Right kidney (tissue), 9 donors: ENCODE measurements at places on chromosomes 5 and 9.

- no peak for DNase-seq
These were observed 14.7 kb downstream of the LRRC70 start for GRCh38 chr5:62593331-62593730.

GRCh38 chr5:128274441-128274840 is 190.9 kb downstream of the SLC12A2 start:
- DNase-seq = no peak

DNA sequence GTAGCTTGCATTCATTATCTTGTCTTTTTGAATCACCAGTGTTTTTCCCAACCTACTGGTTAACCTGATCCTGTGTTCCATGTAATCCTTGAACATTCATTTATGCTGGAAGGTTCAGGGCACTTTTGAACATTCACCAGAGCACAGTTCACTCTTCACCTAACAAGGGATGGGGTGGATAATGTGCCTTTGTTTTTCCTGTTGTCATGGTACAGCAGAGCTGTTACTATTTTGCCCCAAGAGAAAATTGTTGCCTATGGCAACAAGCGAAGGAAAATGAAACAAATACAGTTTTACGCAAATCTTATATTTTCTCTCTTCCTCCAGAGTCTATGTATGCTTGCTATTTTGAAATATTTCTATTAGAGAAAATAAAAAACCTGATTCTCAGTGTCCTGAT is 60.3 kb upstream of the RIOK2 start:
- no peak for DNase-seq

GRCh38 chr9:123418506-123418905 is 62.5 kb downstream of the CRB2 start:
- no peak for DNase-seq

- DNase-seq = peak; percentile 75
These were observed 9.7 kb downstream of the PTGES2 start for GRCh38 chr9:128117613-128118471.
